ENCODE measurements at places on chromosomes 1 and 21. TPM values are rescaled to one million over a fixed set of nuclear protein-coding genes. Genes with fewer than 3 reads are reported as not detected.

Gene PTGFR
- total RNA-seq, result not detected

Gene RHD
- total RNA-seq, result not detected

Gene CD34
- total RNA-seq, result not detected

Gene BNIPL
- total RNA-seq, result 0.17 TPM

Gene PIK3R3
- 1.8 TPM for total RNA-seq

Gene GPA33
- not detected for total RNA-seq

Gene KCNK1
- 24.6 TPM for total RNA-seq

Gene SLC25A34
- total RNA-seq, result 0.10 TPM

Gene GOLT1A
- total RNA-seq, result 4.2 TPM

Gene FAM72D
- total RNA-seq, result 6.7 TPM

Gene DMBX1
- 0.87 TPM for total RNA-seq

Gene HES4
- total RNA-seq, result 36.5 TPM

Gene TEX38
- total RNA-seq, result not detected

Gene ANGPTL3
- not detected for total RNA-seq

Gene LCE1F
- not detected for total RNA-seq

Gene DHCR24
- total RNA-seq, result 47.5 TPM

Gene FAM229A
- 3.1 TPM for total RNA-seq

Gene RHBDL2
- 2.3 TPM for total RNA-seq

Gene TSPEAR
- not detected for total RNA-seq

Gene C1orf87
- total RNA-seq, result not detected

Gene IKBKE
- 5.0 TPM for total RNA-seq

Gene C1orf50
- total RNA-seq, result 2.1 TPM

Gene CAMK1G
- 0.43 TPM for total RNA-seq

Gene OR2T35
- not detected for total RNA-seq

Gene HES2
- total RNA-seq, result 5.2 TPM

Gene IL19
- total RNA-seq, result not detected

Gene SERINC2
- total RNA-seq, result 31.2 TPM

Gene HTR6
- 0.19 TPM for total RNA-seq

Gene FMOD
- 0.02 TPM for total RNA-seq

Gene OR2T4
- not detected for total RNA-seq

Gene NUP210L
- 0.06 TPM for total RNA-seq

Gene RAP1GAP
- total RNA-seq, result 10.1 TPM

Gene CD5L
- total RNA-seq, result not detected

Gene ABCB10
- total RNA-seq, result 15.3 TPM

Gene CFHR3
- 0.15 TPM for total RNA-seq

Gene SORT1
- total RNA-seq, result 5.1 TPM

Gene RPE65
- total RNA-seq, result not detected

Gene BMP8B
- total RNA-seq, result 5.9 TPM

Gene SRSF10
- total RNA-seq, result 100 TPM

Gene FOXD2
- 0.53 TPM for total RNA-seq

Gene PER3
- total RNA-seq, result 0.58 TPM

Gene CASQ1
- total RNA-seq, result not detected

Gene TNNT2
- total RNA-seq, result 0.67 TPM

Gene OR2L8
- total RNA-seq, result not detected

Gene PTPRU
- 8.5 TPM for total RNA-seq

Gene CROCC
- 8.1 TPM for total RNA-seq

Gene SPRR2G
- not detected for total RNA-seq

Gene CRB1
- not detected for total RNA-seq

Gene PPIAL4G
- total RNA-seq, result not detected

Gene EFNA1
- 17.7 TPM for total RNA-seq

Gene ETNK2
- 25.4 TPM for total RNA-seq

Gene FCRLA
- not detected for total RNA-seq

Gene PGLYRP4
- total RNA-seq, result not detected

Measured in A549 treated with dexamethasone at 1 μM for 4 hours (cell line).